ENCODE measurements at places on chromosomes 16 and 17.

DNA sequence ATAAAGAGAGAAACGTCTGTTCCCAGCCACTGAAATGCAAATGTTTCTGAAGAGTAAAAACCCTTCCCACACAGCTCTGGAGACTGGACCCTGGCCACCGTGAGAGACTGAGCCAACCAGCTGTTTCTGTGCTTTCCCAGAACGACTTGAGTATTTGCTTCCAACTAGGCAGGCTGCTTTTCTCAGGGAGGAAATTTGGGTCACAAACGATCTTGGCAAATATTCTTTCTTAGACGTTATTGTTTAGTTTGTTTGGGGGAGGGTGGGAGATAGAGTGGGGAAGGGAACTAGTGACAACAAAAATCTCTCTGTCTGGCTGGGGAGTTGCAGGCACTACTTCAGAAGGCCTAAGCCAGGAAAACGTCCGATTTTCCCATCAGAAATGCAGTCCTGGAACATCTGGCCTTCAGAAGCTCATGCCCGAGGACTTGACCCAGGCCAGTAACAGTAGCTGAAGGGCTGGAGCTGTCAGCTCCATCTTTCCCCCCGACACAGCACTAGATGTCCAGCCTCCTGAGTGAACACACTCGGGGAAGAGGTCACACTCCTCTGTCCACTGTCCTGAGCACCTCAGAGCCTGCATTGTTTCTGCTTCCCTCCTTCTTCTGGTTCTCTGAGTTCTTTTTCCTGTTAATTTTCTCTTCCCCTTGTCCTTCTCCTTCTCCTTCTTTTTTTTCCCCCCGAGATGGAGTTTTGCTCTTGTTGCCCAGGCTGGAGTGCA, 4.0 kb downstream of the CCDC92B start:
- DNase-seq = no peak

- no peak for DNase-seq
Measured at GRCh38 chr16:54048586-54049495, 237.7 kb downstream of the IRX3 start.

- DNase-seq = no peak
Measured at GRCh38 chr16:15792563-15792971, 64.3 kb downstream of the MYH11 start.

GRCh38 chr16:84484579-84485254, 19.7 kb downstream of the MEAK7 start:
- no peak for DNase-seq

DNA sequence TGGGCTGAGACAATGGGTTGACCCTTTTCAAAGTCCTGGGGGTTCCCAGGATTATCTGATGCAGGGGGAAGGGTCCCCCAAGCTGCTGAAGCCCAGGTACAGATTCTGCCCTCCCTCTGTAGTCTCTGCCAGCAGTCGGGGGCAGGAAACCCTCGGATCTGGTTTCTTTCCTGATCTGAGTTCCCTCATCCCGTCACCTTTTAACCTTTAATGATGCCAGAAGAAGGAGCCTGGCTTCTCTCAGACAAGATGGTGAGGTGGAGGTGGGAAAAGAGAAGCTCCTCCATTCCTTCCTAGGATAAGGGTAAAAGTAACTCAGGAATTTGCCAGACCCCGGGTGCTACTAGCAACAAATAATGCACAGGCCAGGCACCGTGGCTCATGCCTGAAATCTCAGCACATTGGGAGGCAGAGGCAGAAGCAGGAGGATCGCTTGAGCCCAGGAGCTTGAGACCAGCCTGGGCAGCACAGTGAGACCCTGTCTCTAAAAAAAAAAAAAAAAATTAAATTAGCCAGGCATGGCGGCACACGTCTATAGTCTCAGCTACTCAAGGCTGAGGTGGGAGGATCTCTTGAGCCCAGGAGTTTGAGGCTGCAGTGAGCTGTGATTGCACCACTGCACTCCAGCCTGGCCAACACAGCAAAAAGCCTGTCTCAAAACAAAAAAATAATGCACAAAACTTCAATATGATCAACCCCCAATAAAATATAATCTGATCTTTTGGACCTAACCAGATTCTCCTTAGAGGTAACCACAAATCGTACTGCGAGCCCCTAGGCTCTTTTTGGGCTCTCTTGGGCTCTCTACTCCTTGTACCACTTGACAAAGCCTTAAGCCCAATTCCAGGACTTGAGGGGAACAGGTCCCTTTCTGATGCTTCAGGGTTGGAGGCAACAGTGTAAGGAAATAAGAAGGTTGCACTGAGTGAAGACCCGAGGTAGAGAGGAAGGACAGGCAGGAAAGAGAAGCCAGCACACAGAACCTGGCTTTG, 5.7 kb downstream of the CDC42EP4 start:
- no peak for DNase-seq

GRCh38 chr17:78753316-78754250, 28.5 kb downstream of the CYTH1 start:
- no peak for DNase-seq

DNA sequence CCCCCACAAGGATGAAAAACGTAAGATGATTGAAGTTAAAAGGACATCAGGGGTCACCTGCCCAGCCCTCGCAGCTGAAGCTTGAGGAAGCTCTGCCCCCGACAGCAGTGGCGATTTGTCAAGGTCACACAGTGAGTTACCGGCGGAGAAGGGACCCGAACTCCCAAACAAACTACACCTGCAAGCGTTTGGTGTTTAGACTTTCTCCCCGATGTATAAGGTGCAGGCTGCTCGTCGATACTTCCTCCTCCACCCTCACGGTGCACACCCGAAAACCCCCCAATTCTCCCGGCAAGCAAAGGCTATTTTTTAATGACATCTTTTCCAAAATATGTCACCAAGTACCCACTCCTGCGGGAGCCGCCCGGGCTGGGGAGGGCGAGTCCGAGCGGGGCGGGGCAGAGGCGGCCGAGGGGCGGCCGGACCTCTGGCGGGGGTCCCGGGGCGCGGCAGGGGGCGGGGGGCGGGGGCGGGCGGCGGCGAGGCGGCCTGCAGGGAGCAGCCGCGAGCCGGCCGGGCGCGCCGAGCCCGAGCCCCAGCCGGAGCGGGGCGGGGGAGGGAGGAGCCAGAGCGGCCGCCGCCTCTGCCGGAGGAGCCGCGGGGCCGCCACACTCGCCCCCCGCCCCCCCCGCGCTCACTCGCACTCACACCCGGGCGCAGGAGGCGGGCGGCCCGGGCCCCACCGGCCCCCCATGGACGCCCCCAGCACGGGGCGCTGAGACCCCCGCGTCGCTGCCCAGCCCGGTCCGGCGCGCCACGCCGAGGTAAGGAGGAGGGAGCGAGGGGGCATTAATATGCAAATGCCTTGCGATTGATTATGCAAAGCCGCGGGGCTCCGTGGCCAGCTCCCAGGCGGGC, at the start of gene THRA:
THRA (plus strand) TSS at position 637 of the 858 bp plus-strand sequence. CDS start 11,524 bp downstream, outside the sequence.
- no peak for DNase-seq

- DNase-seq = no peak
Measured at GRCh38 chr17:33284022-33284421, 9.1 kb downstream of the ASIC2 start.

DNA sequence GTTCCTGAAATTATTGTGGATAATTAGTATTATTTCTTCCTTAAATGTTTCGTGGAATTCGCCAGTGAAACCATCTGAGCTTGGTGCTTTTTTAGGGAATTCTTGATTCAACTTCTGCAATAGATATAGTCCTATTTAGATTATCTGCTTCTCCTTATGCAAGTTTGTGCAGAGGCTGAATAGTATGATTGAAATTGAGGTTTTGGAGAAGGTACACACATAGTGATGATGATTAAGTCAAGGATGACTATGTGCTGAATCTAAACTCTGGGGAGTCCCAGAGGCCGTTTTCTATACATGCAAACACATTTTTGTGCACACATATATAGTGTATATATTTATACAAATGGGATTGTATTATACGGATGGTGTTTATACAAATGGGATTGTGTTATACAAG, 5.2 kb upstream of the MYH4 start:
- no peak for DNase-seq

DNA sequence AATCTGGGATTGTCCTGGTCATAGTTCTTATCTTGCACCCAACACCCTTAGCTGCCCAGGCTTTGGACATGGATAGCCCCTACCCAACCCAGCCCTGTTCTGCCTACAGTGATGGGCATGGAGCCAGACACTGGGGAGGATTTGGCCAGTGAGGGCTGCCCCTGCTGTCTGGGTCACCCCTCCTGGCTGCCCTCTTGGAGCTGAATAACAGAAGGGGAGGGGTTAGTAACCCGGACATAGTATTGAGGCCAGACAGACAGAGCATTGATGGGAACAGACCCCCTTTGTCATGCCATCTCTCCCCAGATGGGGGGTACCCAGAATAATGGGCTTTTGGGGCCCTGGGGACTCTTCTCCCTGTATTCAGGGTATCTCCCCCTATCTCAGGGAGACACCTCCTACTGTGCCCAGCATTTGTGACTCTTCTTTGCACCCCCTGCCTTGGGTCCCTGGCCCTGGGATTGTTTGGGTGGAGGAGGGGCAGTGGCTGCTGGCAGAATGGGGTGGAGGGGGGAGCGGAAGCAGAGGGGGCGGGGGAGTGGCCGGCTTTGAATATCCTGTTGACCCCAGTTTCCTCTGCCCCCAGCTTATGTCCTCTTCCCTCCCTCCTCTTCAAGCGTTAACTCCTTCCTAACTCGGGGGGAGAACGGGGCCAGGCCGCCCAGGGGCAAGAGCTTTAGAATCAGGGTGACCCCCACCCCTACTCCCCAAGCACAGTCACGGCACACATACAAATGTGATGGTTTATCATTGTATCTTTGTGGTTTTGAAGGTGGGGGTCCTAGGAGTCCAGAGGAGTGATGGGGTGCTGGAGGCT, 17.0 kb downstream of the GJD3 start:
- DNase-seq = no peak

GRCh38 chr16:4285167-4285566, 12.3 kb upstream of the TFAP4 start:
- no peak for DNase-seq

- no peak for DNase-seq
Measured at GRCh38 chr17:39923836-39924690, 3.3 kb downstream of the ORMDL3 start.

GRCh38 chr17:29363716-29364115, 26.4 kb upstream of the TAOK1 start:
- no peak for DNase-seq

DNA sequence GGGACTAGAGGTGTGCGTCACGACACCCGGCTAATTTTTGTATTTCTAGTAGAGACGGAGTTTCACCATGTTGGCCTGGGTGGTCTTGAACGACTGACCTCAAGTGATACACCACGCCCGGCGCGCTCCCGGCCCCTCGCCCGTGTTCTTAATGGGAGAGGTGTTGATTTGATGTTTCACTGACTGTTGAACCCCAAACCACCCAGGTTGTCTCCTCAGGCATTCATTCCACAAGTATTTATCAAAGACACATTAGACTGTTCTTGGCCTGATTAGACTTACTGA, 1.4 kb downstream of the CENPN start:
- DNase-seq = no peak

GRCh38 chr16:58197314-58198012, 443 bp downstream of the CSNK2A2 start:
- no peak for DNase-seq

- no peak for DNase-seq
Measured at GRCh38 chr17:58279736-58280479, 827 bp downstream of the MPO start.

GRCh38 chr17:55067697-55068439, 99.3 kb downstream of the STXBP4 start:
- DNase-seq = no peak

DNA sequence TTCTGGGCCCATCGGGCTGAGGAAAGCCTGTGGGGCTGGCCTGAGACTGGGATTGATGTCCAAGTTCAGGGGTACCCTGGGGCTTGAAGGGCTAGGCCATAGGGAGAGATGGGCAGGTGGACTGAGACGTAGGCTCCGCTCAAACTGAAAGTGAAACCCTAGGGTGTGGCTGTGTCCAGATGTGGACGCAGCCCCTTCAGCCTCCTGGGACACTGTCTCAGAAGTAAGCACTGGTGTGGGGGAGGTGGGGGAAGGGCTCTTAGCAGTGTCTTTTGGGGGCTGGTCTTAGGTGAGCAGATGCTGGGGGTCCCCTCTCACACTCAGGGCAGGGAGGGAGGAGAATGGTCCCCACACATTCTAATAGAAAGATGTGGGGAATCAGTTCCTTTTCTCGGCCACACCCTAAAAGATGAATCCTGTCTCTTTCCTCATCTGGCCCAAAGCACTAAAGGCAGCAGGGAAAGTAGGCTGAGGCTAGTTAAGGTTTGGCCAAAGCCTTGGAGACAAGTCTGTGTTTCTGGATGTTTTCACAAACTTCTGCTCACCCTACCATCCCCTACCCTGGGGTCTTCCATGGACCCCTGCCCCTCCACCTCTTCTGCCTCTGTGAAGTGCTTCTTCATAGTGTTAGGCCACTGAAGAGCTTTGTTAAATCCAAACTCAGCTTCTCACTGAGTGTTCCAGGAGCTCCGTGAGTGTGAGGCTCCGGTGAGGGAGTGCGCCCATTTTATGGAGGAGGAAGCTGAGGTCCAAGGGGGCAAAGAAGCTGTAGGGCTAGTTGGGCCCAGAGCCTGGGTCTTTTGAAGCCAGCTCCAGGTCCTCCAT, 5.6 kb downstream of the FMNL1 start:
- DNase-seq = no peak

GRCh38 chr17:34235389-34236028, 19.6 kb upstream of the CCL2 start:
- DNase-seq = no peak

DNA sequence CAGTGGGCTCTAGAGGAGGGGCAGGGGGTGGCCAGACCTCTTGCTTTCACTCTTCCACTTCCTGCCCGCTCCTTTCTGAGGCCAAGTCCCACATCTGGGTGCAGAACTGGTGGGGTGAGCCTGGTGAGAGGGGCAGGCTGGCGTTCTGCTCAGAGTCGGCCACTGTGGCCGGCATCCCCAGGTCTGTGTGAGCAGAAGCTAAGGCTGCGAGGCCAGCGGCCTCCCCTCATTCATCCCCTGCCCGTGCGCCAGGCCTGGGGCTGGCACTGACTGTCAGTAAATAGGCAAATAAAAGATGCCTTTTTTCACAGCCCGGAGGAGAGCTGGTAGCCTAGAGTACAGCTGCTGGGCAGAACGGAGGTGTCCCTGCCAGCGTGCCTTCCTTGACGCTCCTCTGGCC, 1.2 kb downstream of the DEF8 start:
- DNase-seq = no peak

DNA sequence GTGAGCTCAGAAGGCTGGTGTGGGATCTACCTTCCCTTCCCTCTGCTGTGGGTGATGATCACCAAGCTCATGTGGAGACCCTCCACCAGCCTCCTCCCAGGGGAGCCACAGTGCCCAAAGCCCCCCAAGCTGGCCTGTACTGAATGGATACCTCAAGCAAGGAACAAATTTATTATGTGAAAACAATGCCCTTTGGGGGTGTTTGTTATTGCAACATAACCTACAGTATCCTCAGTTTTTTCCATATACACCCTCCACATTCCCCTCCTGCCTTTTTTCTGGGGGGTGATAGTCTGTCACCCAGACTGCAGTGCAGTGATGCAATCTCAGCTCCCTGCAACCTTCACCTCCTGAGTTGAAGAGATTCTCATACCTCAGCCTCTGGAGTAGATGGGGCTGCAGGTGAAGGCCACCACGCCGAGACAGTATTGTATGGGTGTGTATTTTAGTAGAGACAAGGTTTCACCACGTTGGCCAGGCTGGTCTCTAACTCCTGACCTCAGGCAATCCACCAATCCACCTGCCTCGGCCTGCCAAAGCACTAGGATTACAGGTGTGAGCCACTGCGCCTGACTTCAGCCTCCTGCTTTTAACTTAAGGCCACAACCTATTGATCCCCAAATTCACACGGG, 215.9 kb downstream of the CPPED1 start:
- DNase-seq = no peak

- no peak for DNase-seq
Measured at GRCh38 chr16:87995644-87996043, 44.4 kb downstream of the BANP start.
